ENCODE measurements at places on chromosomes 7 and 10.

DNA sequence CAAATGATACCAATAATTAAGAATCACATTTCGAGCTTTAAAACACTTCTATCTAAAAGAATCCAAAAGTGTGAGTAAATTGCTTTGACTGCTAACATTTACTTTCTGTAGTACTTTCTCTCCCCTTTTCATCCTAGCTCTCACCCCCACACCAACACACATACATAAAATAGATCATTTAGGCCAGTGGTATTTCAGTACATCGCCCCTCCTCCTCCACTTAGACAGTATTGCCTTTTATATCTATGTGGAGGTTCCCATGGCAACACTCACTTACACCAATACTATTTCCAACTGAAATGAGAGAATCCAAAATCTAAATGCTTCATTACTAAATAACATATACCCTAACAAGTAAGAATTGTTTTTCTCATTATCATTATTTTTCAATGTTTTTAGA, 58.9 kb downstream of the HIBADH start:
- DNase-seq = no peak

DNA sequence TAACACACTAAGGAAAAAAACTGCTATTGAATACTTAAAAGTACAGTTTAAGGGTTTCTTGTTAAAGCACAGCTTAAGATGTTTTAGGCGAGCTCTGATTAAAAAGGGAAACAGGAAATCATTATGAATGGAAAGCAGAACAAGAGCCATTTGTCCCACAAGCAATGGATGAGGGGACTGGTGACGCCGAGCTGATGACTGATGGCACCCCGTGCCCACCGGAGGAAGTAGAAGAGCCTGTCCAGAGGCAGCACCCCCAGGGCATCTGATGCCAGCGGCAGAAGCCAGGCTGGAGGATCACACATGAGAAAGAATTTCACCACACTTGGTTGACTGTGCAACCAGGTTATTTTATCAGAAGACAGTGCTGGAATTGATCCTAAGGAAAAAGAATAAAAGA, 15.0 kb upstream of the INSIG1 start:
- peak; percentile 53 for DNase-seq

DNA sequence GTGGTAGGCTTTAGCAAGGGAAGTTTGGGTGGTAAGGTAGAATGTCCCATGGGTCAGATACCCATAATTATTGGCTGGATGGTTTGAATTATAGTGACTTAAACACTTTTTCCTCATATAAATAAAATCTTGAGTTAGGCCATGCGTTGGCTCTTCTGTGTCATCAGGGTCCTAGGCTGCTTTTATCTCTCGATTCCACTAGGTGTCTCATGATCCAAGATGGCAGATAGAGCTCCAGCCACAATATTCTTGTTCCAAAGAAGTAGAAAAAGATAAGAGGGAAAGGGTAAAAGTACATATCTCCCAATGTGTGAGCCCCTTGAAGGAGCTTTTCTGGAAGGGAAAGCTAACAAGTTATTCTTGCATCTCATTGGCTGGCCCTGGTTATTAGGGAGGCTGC, 144.7 kb downstream of the GRK5 start:
- DNase-seq = no peak

DNA sequence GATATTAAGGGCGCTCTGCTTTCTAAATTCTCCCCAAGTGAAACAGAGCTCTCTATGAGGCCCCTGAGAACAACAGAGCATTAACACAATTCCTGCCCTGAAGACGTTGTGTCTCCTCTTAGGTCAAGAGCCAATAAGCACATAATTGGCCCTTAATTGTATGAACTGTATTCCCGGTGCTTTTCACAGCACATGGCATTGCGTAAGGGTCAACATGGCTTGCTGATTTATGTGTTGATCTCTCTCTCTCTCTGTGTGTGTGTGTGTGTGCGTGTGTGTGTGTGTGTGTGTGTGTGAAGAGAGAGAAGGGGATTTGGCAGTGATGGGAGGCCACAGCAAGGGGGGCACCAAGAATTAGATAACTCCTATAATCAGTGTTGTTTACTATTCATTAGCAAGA, 40.5 kb downstream of the LYZL1 start:
- no peak for DNase-seq

DNA sequence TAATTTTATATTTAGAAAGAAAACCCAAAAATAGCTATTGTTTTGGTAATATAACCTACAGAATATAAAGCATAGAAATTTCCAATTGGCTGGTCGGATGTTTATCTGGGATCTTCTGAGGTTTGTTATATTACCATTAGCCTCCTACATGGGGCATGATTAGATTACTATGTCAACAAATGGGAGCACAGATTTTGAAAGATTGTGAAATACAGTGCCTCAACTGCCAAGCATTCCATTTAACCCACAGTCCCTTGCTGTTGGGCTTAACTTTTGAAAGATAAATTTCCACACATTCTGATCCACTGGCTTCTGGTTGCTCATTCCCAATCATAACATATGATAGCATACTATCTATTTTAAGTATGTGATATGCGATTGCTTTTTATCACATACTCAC, 455.4 kb upstream of the C7orf33 start:
- DNase-seq = no peak

- DNase-seq = no peak
These were observed 31.3 kb upstream of the TCF7L2 start for GRCh38 chr10:112918771-112919170.

GRCh38 chr7:93055543-93056107, 62.2 kb downstream of the SAMD9 start:
- DNase-seq = peak; percentile 58

GRCh38 chr10:24519950-24520349, 203.7 kb downstream of the ARHGAP21 start:
- no peak for DNase-seq

DNA sequence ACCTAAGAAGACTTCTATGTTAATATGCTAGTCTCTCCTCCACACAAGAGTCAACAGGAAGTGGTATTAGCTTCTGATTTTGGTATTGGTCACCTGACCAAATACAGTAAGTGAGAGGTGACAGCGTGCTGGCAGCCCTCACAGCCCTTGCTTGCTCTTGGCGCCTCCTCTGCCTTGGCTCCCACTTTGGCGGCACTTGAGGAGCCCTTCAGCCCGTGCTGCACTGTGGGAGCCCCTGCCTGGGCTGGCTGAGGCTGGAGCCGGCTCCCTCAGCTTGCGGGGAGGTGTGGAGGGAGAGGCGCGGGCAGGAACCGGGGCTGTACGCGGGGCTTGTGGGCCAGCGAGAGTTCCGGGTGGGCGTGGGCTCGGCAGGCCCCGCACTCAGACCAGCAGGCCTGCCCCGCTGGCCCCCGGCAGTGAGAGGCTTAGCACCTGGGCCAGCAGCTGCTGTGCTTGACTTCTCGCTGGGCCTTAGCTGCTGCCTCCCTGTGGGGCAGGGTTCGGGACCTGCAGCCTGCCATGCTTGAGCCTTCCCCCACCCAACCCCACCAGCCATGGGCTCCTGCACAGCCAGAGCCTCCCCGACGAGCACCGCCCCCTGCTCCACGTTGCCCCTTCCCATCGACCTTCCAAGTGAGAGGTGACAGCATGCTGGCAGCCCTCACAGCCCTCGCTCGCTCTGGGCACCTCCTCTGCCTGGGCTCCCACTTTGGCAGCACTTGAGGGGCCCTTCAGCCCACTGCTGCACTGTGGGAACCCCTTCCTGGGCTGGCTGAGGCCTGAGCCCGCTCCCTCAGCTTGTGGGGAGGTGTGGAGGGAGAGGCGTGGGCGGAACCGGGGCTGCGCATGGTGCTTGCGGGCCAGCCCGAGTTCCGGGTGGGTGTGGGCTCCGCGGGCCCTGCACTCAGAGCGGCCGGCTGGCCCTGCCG, 4.2 kb upstream of the ACSL5 start:
- DNase-seq = peak; percentile 28

- peak; percentile 68 for DNase-seq
These were observed 758 bp upstream of the OPTN start for GRCh38 chr10:13099144-13099665.

- DNase-seq = no peak
These were observed 309.4 kb downstream of the AUTS2 start for GRCh38 chr7:69907720-69908119.

DNA sequence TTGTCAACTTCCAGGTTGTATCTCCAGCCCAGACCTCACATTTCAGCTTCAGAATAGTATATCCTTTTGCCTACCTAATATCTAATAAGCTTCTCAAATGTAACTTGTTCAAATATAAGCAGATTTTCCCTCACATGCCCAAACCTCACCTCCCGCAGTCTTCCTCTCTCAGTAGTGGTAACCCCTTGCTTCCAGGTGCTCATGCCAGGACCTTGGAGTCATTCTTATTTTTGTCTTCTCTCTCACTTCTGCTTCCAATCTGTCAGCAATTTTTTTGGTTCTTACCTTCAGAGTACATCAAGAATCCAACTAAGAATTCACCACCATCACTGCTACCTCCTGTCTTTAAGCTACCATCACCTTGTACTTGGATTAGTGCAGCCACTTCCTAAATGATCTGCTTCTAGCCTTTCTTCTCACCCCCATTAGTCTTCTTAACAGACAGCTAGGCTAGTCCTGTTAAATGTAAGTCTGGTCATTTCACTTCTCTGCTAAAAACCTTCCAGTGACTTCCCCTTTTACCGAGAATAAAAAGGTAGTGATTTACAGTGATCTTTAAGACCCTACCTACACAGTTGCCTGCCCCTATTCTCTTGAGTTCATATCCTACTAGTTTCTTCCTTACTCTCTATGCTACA, 14.0 kb downstream of the ANKIB1 start:
- DNase-seq = no peak

DNA sequence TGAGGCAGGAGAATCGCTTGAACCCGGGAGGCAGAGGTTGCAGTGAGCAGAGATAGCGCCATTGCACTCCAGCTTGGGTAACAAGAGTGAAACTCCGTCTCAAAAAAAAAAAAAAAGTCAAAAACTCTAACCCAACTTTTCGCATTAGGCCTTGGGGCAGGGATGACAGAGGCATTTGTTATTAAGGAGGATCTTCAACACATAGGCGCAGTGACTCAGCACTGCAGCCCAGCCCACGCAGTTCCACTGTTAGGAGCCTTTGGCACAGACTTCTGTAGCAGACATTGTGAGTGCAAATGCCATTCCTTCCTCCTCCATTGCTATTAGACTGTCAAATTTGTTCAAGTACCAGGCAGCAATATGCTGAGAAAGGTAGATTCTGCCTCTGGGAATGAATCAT, 43.1 kb upstream of the KLHL7 start:
- DNase-seq = no peak

GRCh38 chr7:110407706-110408105, 683.2 kb upstream of the LRRN3 start:
- no peak for DNase-seq

DNA sequence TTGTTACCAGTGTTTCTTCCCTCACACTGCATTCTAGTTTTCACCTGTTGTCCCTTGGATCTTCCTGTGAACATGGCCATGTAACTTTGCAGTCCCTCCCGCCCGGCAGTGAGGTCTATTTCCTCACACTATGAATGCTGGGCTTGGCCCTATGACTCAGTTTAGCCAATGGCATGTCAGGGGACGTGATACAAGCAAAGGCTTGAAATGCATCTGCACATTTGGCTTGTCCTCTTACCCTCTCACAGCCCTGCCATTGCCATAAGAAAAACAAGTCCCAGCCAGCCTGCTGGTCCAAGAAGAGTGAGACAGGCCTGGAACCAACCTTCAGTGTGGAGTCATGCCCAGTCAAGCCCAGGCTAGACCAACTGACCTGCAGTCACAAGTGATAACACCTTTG, 17.1 kb upstream of the EZH2 start:
- DNase-seq = no peak

DNA sequence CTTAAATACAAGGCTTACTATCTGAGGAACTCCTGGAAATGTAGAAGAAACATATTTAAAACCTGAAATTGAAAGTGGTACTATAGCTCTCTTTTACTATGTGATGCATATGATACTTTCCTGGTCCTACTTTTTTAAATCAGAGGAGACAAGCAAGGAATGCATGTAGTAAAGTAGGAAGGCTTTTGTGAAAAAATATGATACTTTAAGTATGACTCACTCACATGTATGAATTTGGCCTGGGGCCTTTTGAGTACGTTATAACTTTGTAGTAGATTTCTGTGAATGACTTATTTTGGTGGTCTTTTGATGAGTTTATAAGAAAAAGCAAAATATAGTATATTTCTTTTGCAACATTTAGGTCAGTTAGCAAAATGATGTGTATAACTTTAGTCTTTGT, 53.8 kb downstream of the TAX1BP1 start:
- no peak for DNase-seq

- DNase-seq = no peak
These were observed 80.5 kb downstream of the TNS3 start for GRCh38 chr7:47501406-47501805.

DNA sequence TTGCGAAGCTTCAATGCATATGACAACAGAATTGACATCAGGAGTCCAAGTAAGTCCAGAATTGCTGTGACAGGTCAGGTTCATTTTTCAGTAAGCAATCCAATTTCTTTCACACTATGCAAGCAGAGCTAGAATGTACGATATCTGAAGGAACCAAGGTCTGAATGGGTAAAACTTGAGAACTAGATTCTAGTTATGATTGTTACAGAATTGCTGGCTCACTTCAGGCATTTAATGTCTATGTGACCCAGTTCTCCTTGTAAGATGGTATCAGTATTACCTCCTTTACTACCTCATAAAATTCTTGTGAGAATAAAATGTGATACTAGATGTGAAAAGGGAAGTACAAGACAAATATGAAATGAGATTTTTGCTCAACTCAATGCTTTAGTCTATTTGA, 159.6 kb downstream of the GPR158 start:
- no peak for DNase-seq

DNA sequence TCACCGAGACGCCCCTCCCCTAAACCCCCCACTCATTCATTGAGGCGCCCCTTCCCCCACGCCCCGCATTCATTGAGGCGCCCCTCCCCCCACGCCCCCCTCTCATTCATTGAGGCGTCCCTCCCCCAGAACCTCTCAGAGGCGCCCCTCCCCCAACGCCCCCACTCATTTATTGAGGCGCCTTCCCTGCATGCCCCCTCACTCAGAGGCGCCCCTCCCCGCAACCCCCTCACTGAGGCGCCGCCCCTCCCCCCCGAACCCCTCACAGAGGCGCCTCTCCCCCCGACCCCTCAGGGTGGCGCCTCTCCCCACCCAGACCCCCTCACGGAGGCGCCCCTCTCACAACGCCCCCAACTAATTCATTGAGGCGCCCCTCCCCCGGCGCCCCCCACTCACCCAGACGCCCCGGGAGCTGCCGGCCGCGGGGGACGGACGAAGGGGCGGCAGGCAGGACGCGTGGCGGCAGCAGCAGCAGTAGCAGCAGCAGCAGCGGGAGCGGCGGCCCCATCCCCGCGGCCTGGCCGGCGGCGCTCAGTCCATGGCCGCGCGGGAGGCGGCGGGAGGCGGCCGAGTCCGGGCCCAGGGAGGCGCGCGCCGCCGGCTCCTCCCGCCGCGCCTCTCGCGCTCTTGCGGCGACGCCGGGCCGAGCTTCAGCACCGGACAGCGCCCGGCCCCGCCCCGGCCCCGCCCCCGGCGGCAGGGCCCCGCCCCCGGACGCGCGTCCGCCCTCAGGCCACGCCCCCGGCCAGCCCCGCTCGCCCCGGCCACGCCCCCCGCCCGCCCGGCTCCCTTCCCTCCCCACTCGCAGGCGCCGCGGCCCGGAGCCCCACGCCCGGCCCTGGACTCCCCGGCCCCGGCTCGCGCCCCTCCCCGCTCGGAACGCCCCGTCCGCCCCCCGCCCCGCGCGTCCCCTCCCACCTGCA, at the start of gene PTPRN2:
Gene PTPRN2 (minus strand): TSS at position 662 of the 923 bp plus-strand sequence.
- DNase-seq = peak; percentile 54

- no peak for DNase-seq
These were observed 729 bp upstream of the TAF3 start for GRCh38 chr10:7817576-7817975.

All from B cell (primary cell).